ENCODE measurements at places on chromosomes 1 and 21.

GRCh38 chr1:19723874-19724273 lies 59.2 kb downstream of the HTR6 start:
- DNase-seq = no peak

- no peak for DNase-seq
Measured at GRCh38 chr1:224256640-224257039, 73.3 kb downstream of the NVL start.

- no peak for DNase-seq
Measured at GRCh38 chr1:184803180-184803492, 48.5 kb upstream of the EDEM3 start.

DNA sequence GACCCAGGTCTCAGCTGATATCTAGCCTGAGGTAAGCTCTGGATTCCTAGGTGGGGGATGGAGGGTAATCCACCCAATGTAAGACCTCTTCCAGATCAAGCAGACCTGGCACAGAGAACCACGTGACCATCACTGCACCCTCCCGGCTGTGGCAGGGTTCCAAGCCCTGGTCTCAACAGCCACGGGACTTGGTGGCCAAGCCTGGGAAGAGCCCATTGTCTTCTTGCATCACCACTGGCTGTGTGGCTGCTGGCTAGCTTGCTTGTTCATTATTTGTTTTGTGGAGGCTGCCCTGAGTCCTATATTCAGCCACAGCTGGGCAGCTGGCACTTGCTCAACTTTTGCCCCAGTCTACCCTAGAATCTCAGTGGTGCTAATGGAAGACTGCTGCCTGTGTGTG lies 24.1 kb upstream of the NFASC start:
- DNase-seq = peak; percentile 79

- no peak for DNase-seq
Measured at GRCh38 chr1:66372522-66373101, 161.3 kb upstream of the SGIP1 start.

DNA sequence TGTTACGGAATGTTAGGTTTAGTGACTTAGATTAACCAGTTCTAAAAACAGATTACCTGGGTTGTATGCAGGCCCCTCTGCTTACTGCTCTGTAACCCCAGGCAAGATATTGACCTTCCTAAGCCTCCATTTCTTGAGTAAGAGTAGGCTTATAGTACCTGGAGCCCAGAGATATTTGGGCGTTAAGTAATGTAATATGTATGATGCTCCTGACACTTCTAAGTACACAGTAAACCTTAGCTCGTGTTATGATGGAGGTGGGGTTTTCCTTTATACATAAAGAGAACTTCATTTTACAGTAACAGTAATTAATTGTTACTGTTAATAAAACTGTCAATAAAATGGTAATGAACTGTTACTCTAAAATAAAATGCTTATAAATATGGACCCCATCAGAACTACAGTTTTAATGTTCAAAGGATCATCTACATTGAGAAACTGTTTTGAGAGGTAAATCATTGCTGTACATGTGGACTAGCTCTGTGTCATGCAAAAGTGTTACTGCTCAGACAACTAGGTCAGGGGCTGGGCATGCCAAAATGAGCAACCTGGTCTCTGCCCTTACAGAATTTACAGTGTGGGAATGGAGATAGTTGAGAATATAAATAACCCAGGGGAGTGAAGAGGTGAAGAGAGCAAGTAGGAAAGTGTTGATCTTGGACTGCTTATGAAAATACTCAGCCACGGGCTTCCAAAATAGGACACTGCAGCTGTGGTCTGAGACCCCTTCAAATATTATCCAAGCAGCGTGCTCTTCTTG lies 26.6 kb downstream of the LRRC8C start:
- no peak for DNase-seq

DNA sequence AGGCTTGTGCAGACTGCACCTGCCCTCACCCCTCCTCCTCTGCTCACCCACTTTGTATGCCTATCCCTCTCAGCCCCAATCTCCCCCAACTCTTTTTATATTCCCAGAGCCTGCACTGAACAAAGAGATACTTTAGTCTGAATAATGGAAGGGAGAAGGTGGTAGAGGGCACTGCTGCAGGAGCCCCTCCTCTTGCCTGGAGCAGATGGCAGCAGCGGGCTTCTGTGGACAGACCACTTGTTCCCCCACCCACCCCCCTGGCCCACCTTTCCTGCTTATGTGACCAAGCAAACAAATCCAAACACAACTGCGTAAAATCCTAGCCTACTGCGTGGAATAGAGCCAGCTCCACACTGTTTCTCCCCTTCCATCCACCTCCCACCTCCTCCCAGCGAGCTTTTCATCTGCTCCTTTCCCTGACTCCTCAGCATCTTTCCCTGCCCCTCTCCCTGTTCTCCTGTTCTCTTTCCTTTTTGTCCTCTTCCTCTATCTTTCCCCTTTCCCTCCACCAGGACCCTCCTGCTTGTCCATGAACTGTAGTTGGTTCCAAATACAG lies 27.5 kb downstream of the RGS8 start:
- DNase-seq = no peak

GRCh38 chr1:201602413-201603265 lies 63.7 kb downstream of the NAV1 start:
- DNase-seq = no peak

DNA sequence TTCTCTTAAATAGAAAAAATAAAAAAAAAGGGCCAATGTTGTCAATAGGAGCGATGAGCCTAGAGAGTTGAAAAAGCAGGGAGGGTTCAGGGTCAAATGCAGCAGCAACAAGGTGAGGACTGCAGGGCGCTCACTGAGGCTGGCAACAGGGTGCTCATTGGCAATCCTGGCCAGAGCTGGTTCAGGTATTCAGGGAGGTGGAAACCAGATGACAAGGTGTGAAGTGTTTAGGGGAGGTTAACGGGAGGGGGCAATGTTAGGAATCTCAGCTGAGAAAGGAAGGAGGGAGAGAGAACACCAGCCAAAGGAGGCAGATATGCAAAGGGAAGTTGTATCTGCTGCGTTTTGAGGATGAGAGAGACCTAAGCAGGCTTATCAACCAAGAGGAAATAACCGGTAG lies 129.8 kb upstream of the DAB1 start:
- DNase-seq = no peak

DNA sequence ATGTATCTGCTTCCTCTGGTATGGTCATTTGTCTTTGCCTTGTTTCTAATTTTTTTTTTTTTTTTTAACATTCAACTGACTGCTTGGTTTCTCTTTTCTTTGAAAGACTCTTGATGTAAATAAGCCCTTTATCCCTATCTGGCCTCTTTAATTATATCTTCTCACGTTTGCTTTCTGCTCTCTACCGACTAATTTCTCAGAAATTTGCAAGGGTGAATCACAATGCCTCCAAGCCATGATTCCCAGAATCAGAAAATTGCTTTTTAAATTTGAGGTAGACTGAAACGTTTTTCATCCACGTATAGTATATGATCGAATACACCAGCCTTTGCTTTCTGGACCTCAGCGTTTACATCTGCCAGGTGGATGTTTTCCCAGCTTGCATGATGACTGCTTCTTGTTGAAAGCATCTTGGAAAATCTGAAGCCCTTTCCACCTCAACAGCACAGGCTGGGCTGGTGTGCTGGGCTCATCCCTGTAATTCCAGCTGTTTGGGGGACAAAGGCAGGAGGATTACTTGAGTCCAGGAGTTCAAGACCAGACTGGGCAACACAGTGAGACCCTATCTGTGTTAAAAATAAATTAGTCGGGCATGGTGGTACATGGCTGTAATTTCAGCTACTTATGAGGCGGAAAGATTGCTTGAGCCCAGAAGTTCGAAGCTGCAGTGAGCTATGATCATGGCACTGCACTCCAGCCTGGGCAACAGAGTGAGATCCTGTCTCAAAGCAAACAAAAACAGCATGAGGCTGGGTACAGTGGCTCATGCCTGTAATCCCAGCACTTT lies 35.0 kb upstream of the GPR137B start:
- no peak for DNase-seq

DNA sequence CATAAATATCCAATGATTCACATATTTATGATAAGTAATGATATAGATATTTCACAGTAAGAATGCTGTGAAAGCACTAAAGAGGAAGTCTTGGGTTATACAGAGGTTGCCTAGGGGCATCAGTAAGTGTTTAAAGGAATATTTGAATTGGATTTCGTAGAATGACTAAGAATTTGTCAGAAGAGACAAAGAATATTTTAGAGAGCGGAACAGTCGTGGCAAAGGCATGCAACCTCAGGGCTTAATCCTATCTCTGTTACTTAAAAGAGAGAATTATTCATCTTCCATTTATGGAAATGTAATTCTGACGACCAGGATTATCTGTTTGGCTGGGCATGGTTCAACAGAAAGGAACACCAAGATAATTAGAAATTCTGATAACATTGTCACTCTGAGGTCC lies 171.9 kb upstream of the NR5A2 start:
- DNase-seq = no peak

- DNase-seq = no peak
Measured at GRCh38 chr1:186518822-186519381, 58.0 kb upstream of the PDC start.

GRCh38 chr1:204256531-204256930 lies 42.7 kb upstream of the GOLT1A start:
- DNase-seq = no peak

GRCh38 chr1:186297439-186298045 lies 77.5 kb downstream of the TPR start:
- DNase-seq = no peak

- DNase-seq = no peak
Measured at GRCh38 chr21:41775149-41775472, 8.3 kb upstream of the RIPK4 start.

DNA sequence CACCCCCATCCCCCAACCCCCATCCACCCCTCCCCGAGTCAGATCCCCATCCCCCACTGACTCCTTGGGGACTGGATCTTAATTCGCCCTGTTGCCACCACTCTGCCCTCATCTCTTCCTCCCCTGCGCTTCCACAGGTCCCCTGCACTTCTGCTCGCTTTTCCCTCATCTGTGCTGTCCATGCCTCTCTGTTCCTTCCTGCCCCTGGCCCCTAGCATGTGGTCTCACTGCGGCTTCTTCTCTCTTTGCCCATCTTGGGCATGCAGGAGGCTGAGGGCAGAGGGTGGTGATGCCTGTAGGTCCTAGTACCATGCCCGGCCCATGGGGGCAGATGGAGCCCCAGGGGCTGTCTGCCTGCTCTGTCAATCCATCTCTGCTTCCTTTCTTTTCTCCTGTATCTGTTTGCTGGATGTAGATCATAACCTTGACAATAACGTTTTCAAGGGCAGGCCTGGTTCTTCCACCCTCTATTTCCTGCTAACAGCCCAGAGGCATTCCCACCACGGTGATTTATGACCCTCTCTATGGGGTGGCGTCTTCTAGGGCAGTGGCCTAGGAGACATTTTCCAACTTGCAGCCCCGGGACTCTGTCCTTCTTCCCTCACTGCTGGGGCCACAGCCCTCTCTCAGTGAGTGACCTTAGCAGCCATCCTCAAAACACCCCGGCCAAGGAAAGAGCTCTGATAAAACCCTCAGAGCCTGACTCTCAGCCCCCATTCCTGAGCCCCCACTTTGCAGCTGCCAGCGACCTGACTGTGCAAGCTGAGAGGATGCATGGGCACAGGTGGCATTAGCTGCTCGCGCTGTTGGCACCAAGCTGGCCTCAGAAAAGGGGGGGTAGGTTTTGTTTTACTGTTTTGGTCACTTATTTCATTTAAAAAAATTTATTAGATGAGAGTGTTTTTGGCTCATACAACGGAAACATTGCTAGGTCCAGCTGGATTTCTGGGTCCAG lies 33.9 kb downstream of the TMEM51 start:
- DNase-seq = no peak

DNA sequence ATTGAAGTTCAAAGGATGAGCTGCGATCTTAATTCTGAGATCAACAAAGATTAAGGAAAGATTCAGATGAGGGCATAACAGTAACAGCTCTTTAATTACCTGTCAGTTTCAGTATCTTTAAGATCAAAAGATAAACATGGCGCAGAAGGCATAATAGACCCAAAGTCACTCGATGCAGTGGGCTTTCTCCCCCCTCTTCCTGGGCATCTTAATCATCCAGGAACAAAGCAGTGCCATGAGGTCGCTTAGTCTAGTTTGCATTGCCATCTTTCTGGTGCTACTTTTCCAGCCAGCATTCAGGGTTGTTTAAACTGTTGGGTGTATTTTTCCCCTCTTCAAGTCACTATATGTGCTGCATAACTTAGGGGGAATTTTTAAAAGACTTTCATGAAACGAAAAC lies 72.3 kb downstream of the HUNK start:
- DNase-seq = no peak
